ENCODE measurements at places on chromosomes 6 and 20. TPM values are rescaled to one million over a fixed set of nuclear protein-coding genes. Genes with fewer than 3 reads are reported as not detected.

GRCh38 chr20:63750807-63751470 is 11.4 kb downstream of the SLC2A4RG start:
- no peak for DNase-seq

DNA sequence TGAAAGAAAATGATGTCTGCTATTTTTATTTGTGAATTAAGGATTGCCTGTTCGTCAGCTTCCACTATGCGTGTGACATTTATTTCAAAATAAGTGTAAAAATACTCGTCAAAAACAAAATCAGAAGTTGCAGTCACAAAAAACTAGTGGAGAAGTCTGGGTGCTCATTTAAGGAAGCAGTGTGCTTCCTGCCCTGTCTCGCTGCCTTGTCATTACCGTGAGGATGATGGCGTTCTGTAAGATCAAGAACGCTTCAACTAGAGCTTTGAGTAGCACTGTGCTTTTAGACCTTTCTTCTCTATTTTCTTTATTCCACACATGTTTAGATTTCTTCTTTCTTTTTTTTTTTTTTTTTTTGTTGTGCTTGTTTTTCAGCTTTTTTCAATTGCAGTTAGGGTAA is 186.9 kb downstream of the TBC1D7 start:
- DNase-seq = no peak

DNA sequence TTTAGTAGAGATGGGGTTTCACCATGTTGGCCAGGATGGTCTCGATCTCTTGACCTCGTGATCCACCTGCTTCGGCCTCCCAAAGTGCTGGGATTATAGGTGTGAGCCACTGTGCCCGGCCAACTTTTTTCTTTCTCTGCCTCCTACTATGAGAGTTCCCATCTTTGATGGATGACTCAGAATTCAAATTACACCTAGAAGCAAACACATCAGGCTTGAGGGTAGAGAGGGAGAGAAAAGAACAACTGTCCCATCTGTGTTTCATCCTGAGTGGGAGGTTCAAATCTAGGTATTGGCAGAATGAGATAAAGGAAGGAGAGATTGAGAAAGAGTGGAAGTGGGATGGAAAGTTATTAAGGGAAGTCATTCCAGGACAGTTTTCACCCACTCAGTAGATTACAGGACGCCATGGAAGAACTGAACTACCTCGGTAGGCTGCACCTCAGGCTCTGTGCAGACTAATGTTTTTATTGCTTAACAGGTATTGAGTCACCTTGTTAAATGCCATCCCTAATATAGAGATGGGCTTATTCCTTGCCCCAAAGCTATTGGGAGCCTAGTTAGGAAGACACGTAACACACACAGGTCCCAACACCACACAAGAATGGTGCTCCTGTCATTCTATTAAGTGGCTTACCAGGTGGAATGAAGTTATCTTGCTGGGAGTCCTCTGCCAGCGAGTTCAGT is 275.7 kb downstream of the SOX4 start:
- no peak for DNase-seq

DNA sequence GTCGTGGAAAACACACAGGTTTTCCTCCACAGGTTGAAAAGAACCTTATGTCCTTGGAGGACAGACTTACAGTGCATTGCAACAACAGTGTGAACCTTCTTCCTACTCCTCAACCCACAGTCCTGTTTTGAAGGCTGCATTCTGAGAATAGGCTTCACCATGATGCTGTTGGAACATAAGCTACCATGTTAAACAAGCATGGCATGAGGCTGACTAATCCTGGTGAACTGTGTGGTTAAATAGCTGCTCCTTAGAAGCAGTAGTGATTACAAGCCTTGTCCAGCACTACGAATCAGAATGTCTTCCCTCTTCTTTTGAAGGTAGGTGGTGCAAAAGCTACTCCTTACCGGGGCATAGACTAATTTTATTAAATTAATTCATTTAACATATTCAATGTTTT is 368.5 kb upstream of the EPHA7 start:
- DNase-seq = no peak

- DNase-seq = no peak
These were observed 57.9 kb upstream of the MANEA start for GRCh38 chr6:95519228-95520037.

- no peak for DNase-seq
These were observed 189.1 kb upstream of the EYS start for GRCh38 chr6:65896140-65896539.

DNA sequence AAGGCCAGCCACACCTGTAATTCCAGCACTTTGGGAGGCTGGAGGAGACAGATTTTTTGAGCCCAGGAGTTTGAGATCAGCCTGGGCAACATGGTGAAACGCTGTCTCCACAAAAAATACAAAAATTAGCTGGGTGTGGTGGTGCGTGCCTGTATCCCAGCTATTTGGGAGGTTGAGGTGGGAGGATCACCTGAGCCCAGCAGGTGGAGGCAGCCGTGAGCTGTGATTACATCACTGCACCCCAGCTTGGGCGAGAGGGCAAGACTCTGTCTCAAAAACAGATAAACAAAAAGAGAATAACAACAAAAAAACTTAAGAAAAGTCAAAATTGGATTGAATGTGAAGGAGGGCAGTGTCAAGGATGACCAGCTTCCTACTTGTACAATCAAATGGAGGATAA is 2.9 kb downstream of the TPD52L1 start:
- DNase-seq = no peak

- DNase-seq = peak; percentile 90
These were observed at the start of gene CNKSR3 for GRCh38 chr6:154510144-154510905. TSS of gene CNKSR3 (minus strand) at chr6:154510685. CDS start at chr6:154510114, 571 bp downstream.

DNA sequence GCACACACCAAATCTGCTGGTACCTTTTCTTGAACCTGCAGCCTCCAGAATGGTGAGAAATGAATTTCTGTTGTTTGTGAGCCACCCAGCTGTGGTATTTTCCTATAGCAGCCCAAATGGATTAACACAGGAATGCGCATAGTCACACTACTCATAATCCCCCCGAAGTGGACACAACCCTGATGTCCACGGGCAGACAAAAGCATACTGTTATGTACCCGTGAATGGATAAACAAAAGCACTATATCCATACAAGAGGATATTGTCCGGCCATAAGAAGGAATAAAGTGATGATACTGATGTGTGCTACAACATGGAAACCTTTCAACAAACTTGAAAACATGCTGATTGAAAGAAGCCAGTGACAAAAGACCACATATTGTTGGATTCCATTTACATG is 25.1 kb upstream of the RPP40 start:
- no peak for DNase-seq

GRCh38 chr20:24653306-24653705 is 183.9 kb downstream of the SYNDIG1 start:
- no peak for DNase-seq

- DNase-seq = no peak
These were observed 35.5 kb upstream of the AFDN start for GRCh38 chr6:167791091-167791779.

DNA sequence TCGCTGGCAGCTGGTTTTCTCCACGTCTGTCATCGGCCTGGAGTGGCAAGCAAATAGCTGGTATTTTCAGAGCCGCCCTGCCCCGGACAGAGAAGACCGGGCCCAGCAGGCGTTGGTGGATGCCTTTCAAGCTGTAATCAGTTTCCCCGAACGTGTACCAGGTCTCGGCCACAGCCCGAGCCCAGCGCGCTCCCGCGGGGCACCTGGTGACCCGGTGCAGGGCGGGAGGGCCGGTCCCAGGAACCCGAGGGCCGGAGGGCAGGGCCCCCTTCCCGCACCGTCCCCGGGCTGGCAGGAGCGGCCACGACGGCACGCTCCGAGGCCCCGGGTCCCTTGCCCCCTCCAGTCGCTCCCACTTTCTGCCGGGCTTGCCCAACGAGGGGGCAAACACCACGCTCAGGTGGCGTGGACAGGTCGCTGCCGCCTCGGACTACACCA is 348 bp upstream of the PYGB start:
- peak; percentile 39 for DNase-seq

DNA sequence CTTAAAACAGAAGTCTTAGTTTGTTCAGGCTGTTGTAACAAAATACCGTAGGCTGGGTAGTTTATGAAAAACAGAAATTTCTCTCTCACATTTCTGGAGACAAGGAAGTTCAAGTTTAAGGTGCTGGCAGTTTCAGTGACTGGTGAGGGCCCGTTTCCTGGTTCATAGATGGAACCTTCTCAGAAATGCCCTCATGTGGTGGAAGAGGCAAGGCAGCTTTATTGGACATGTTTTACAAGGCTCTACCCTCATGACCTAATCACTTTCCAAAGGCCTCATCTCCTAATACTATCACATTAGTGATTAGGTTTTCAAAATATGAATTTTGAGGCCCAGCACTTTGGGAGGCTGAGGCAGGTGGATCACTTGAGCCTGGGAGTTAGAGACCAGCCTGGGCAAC is 2.4 kb downstream of the HEBP2 start:
- no peak for DNase-seq

DNA sequence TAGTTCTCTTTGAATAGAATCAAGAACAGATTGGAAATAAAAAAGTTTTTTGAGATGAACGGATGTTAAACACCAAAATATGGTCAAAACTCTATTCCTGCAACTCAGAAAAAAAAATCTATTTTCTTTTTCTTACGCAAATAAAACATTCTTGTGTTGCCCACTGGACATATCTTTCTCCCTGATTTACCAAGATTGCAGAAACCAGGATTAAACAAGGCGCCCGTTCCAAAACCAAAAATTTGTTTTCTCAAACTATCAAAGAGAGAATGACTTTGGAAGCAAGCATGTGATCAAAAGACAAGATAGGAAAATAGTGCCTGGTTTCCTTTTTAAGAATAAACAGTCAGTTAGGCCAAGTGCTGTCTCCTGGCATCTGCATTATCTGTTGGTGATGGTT is 273.1 kb downstream of the CLIC5 start:
- no peak for DNase-seq

DNA sequence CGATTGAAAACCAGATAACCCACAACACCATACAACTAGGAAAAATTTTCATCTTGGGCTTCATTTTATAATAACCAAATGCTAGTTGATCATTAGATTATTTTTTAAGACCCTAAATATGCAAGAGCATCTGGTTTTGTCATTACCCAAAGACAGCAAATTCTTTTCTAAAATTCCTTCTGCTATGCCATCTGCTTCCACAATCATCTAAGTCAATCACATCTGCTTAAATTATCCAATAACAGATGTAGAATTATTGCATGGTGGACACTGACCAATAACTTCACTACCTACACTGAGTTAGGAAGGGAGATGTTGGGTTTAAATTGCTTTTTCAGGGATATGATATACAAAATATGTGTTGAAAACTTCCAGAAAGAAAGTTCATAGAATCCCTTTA is 41.9 kb downstream of the PKHD1 start:
- no peak for DNase-seq

GRCh38 chr20:33664085-33664761 is 2.1 kb downstream of the C20orf144 start:
- DNase-seq = no peak

- DNase-seq = no peak
These were observed 143.6 kb downstream of the VEGFA start for GRCh38 chr6:43913375-43914271.

- DNase-seq = no peak
These were observed 102.3 kb downstream of the IYD start for GRCh38 chr6:150470960-150471665.

GRCh38 chr6:5942591-5942990 is 64.1 kb downstream of the NRN1 start:
- no peak for DNase-seq

DNA sequence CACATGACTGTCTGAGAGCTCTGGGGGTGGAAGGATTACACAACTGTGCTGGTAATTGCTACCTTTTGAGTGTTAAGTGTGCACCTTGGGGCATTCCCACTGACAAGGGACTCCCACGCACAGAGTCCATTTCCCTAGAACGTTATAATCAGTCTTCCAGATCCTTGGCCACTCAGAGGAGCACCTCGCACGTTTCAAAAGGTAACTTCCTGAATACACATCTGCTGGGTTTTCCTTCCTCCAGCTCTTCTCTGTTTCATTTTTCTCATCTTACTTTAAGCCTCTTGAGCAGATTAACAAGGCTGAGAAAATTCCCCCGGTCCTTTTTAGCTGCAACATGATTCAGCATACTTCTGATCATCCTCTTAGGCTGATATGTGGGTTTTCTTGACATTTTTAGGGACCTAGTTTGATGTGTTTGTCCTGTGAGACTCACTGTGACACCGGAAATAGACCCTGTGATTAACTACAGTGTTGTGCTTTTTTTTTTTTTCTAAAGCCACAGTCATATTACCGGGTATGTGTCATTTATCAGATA is 98.4 kb upstream of the DUSP22 start:
- DNase-seq = no peak

DNA sequence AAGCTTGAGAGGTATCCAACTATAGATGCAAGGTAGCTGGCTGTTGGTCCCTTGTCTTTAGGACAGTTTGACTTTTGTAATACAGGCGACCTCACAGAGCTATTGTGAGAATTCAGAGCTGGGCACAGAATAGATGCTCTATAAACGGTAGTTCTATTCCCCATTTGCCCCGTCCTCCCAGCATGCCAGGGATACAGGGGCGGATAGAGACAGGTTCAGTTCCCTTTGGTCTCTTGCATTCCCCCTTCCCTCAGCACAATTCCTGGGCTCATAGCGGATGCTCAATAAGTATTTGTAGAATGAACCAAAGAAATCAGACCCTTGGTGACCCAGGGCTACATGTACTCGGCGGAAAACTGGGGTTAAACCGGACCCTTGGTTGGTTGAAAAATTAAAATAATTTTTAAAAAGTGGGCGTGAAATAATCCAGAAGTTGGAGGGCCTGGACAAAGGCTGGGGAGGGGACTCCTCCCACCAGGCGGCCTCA is 707 bp upstream of the TOP1 start:
- DNase-seq = no peak

The GATA5 gene
- total RNA-seq = 0.26 TPM

The PPP1R16B gene
- total RNA-seq = 12.9 TPM

The PROKR2 gene
- 0.83 TPM for total RNA-seq

The HLA-DRB5 gene
- total RNA-seq = 107 TPM

The SMOC2 gene
- 132 TPM for total RNA-seq

The BACH2 gene
- 1.3 TPM for total RNA-seq

The CYP21A2 gene
- total RNA-seq = 4.1 TPM

The SLC17A2 gene
- not detected for total RNA-seq

The SIGLEC1 gene
- total RNA-seq = 7.9 TPM

All from uterus (tissue), 4 donors.